ENCODE measurements at places on chromosomes 16 and 17.
A peak's percentile ranks its signal among the peaks of the same experiment; 100 is the strongest.

DNA sequence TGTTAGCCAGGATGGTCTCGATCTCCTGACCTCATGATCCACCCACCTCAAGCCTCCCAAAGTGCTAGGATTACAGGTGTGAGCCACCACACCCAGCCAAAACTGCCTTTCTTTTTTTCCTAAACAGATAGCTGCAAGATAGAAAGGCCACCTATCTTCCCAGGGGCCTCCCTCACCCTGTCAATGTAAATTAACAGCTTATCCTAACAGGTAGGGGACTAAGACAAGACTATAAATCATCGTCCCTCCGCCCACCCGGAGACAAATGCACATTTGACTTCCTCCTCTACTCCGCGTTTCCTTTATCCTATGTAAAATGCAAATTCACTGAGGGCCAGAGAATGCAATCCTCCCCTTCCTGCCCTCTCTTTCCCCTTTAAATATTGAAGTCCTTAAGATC lies 71.4 kb downstream of the MARF1 start:
- DNase-seq, result no peak

DNA sequence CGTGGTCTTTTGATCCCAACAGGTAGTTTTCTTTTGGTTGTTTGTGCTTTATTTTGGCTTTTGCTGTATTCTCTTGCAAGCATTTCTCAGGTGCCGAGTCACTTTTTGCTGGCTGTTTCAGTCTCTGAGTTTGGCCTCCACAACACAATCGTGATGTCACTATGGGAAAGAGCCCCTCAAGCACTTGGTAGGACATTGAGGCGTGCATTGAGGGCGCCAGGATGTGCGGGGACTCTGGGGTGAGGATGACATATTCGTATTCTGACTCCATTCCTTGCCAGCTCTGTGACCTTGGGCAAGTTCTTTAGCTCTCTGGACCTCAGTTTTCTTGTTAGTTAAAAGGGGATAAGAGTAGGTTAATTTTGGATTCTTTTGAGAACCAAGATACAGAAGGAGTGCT lies 13.0 kb downstream of the KSR1 start:
- DNase-seq, result no peak

GRCh38 chr16:63702981-63703590 lies 1418.8 kb downstream of the CDH11 start:
- DNase-seq, result peak; percentile 24

DNA sequence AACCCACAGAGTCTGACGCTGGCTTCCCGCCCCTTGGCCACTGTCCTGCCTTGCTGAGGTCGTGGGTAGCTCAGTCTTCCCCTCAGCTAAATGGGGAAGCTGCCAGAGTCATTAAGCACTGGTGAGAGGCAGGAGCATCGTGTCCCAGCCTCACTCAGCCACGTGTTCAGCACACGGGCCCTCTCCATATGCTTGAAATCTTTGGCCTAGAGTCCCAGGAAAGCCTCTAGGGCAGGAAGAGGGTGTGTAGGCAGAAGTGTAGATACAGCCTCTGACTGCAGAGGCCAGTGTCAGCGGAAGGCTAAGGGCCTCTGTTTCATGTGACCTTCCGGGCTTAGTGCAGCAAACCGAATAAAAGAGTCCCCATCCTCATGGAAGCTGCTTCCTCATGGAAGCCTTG lies 4.1 kb downstream of the DHODH start:
- DNase-seq, result no peak

DNA sequence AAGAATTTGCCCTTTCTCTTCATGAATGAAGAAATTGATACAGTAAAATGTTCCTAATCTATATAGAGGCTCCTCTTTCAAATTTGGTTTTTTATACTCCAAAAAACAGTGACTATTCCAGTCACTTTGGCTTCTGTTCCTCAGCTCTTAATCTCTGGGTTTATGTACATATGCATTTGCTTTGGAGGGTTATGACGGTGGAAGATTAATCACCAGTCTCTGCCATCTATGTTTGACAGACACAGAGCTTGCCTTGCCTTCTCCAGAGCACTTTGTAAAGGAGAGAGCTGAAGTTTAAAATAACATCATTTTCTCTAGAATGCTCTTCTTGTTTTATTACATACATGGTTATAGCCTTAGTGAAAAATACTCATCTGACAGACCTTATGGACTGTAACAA lies 99.3 kb downstream of the NLK start:
- DNase-seq, result no peak

DNA sequence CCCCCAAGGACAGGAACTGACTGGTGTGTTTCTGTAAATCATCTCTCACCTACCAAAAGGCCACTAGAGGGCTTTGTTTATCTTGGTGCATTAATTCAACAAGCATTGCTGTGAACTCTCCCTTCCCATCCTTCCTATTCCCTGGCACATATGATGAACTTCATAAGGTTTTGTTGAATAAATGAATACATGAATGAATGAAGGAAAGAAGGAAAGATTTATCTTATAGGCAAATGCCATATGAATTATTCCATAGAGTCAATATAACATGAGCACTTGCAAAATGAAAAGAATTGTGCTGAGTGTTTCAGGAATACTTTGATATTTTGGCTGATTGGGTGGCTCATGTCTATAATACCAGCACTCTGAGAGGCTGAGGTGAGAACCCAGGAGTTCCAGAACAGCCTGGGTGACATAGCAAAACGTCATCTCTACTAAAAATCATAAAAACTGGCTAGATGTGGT lies 4.3 kb downstream of the SPDYE4 start:
- peak; percentile 59 for DNase-seq

DNA sequence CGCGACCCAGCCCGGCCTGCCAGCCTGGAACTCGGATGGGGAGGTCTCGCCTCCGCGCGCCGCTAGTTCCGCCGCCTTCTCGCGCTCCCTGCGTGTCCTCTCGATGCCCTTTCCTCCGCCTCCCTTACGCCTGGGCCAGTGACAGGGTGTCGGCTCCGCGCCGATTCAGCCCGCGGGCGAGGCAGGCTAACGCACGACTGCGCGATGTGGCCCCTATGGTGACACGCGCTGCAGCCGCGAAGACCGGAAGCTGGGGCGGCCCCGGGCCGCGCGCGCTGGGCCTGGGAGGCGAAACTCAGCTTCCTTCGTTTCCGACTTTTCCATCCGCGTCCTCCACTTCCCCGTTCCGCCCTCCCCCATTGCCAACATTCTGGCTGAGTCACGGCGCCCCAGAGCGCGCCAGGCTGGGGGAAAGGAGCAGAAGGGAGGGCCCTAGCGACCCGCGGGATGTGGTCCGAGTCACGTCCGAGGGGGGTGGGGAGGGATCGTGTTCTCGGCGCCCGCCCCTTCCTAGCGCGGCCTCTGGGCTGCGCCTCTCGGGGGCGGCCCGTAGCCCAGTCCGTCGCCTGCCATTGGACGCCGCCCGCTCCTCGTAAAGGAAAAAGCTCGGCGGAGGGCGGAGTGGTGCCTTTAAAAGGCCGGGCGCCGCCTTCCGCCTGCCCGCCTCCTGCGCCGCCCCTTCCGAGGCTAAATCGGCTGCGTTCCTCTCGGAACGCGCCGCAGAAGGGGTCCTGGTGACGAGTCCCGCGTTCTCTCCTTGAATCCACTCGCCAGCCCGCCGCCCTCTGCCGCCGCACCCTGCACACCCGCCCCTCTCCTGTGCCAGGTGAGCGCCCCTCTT lies at the start of gene ALDOA:
ALDOA (plus strand) TSS at position 659 of the 841 bp plus-strand sequence. CDS start 1,138 bp downstream, outside the sequence.
- peak; percentile 99 for DNase-seq

DNA sequence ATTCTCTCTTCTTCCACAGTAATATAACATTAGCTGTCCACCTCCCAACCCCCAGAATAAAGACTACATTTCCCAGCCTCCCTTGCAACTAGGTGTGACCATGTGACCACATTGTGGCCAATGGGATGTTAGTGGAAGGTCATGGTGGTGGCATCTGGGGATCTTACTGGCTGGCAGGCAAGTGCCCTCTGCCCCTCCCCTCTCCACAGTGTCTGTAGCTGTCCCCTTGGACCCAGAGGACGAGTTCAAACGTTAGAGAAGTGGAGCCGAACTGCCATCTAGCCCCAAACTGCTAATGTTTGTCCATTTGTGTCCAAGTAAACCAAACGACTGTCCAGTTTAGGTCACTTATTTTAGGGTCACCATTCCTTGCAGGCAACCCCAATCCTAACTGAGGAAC lies 26.6 kb upstream of the KCNG4 start:
- DNase-seq, result peak; percentile 73

GRCh38 chr16:29806099-29806579 lies at the start of gene MAZ:
Gene MAZ, plus strand, starts transcription at chr16:29806529. Its CDS starts 173 bp downstream, at chr16:29806702.
- peak; percentile 93 for DNase-seq

GRCh38 chr16:57834936-57835335 lies 32.6 kb upstream of the KIFC3 start:
- DNase-seq, result no peak

GRCh38 chr16:63749276-63749675 lies 1372.6 kb downstream of the CDH11 start:
- DNase-seq, result no peak

GRCh38 chr17:21298983-21299519 lies 14.5 kb downstream of the MAP2K3 start:
- DNase-seq, result no peak

DNA sequence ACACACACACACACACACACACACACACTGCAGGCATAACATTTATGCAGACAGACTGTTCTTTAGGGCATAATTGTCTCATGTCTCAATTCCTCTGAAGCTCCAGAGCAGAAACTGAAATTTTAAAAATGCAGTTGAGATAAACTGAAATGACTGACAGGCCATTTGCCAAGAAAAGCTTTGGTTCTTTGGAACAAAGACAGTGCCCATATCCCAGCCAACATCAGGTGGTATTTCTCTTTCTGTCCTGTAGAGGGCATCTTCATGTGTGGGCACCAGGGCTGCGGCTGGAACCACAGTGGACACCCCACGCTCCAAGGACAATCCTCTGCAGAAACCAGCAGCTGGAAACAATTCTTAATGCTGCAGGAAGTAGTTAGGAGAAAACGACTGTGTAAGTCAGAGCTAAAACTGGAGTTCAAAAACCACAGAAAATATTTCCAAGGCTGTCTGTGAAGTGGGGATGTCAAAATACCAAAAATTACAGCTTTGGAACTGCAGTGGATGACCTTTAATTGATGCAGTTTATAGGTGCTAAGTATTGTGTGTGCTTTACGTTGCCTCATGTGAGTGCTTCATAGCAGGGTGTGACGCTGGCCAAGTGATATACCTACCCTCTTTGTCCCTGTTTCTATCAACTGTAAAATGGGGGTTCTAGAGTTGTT lies 10.6 kb upstream of the MEFV start:
- peak; percentile 62 for DNase-seq

DNA sequence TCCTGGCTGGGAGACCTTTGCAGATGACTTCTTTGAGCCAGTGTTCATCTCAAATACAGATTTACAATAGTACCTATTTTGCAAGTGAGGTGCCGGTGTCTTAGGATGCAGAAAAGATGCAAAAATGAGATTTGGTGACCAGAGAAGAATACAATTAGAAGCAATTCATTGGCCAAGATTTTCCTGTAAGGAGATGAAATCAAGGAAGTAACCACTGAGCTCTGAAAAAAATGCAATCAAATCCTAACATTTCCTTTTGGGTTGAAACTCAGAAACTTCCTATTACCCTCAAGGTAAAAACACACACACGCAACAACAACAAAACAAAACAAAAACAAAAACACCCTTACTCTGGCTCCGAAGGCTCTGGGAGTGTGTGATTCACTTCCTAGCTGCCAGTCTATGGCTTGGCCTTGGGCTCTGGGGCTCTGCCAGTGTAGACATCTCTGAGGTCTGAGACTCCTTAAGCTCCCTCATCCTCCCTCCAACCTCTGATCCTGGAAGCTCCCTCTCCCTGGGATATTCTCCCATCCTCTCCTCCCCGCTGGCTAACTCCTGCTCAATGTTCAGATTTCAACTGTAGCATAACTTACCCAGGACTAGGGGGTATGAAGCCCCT lies 16.8 kb upstream of the MT4 start:
- DNase-seq, result no peak

DNA sequence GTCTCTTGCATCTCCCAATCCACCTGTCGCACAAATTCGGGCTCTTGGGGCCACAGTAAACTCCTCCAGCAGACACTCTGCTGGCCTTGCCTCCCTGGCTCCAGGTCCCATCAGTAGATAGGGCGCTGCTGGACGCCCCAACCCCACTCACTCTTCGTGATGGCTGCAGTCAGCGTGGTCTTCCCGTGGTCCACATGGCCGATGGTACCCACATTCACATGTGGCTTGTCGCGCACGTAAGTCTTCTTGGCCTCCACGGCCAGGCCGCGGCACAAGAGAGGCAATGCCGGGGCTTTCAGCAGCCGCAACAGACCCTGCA lies 428 bp downstream of the TUFM start:
- DNase-seq, result no peak

- DNase-seq, result no peak
Measured at GRCh38 chr16:66580605-66581209, 1.4 kb downstream of the CMTM2 start.

DNA sequence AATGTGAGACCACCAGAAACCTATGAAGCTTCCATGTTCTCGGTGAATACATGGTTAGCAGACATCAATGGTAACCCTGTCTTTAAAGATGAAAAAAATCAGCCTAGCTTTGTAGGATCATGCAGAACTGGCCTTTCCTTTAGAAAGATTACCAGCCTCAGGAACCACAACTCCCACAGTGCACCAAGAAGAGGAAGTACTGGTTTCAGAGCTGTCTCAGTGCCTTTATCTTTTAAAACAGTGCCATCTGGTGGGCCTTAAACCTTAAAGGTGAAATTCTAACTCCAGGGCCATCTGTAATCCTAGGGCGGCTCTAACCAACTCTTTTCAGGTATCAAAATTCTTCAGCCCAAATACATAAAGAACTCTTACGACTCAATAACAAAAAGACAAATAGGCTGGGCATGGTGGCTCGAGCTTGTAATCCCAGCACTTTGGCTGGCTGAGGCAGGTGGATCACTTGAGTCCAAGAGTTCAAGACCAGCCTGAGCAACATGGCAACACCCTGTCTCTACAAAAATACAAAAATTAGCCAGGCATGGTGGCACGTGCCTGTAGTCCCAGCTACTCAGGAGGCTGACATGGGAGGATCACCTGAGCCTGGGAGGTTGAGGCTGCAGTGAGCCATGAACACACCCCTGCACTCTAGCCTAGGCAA lies 5.4 kb downstream of the ATPAF2 start:
- peak; percentile 86 for DNase-seq

GRCh38 chr17:10243883-10244844 lies 45.8 kb upstream of the GAS7 start:
- no peak for DNase-seq

DNA sequence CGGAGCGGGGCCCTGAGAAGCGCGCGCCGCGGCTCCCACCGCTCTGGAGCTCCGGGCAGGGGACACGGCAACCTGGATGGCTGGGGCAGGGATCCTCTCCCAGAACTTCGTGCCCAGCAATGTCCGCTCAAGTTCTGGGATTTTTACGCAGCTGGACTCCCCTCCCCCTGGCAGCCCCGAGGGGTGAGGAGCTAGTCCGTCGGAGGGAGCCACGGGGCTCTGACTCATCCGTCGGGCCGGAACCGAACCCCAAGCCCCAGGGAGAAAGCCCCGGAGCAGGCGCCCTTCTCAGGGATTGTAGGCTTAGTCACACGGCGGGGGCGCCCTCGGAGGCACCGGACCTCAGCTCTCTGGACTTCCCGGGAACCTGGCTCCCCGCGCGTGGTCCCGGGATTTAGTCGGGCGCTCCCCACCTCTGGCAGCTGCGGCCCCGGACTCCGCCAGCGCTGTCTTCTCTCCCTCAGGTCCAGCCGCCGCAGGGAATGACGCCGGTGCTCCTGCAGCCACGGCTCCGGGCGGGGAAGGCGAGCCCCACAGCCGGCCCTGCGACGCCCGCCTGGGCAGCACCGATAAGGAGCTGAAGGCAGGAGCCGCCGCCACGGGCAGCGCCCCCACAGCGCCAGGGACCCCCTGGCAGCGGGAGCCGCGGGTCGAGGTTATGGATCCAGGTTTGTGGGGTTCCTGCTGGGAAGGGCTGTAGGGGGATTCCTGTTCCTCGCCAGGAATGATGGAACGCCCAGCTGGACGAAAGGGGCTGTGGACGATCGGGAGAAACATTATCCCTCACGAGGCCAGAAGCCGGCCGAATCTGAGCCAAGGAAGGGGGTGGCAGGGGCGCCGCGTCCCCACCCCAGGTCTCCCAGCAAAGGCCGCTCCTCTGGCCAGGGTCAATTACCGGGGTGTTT lies 830 bp downstream of the SPHK1 start:
- peak; percentile 68 for DNase-seq
